Neural crest cell (in vitro differentiated cells): ENCODE measurements at places on chromosomes 6 and 20. TPM values are rescaled to one million over a fixed set of nuclear protein-coding genes. Genes with fewer than 3 reads are reported as not detected.
A peak's percentile ranks its signal among the peaks of the same experiment; 100 is the strongest.

The SSTR4 gene
- total RNA-seq: not detected in 2 replicates

GRCh38 chr6:39218868-39219567 is 10.3 kb downstream of the KCNK5 start:
- H3K4me1 ChIP-seq: peaks cover 60% of the 10 kb centered on the region
- H3K4me3 ChIP-seq: peak overlapping the region; percentile 63
- peak overlapping the region; percentile 83 for H3K27ac ChIP-seq

- H3K27ac ChIP-seq: no peak overlapping the region
- no peaks in the 10 kb centered on the region for H3K36me3 ChIP-seq
- no peak for DNase-seq
These were observed 13.9 kb downstream of the NR2E1 start for GRCh38 chr6:108179741-108180140.

- peaks cover 8% of the 10 kb centered on the region for H3K4me1 ChIP-seq
- no peak overlapping the region for H3K4me3 ChIP-seq
- H3K36me3 ChIP-seq: no peaks in the 10 kb centered on the region
- no peak for DNase-seq
- H3K27ac ChIP-seq: no peak overlapping the region
- H3K27me3 ChIP-seq: peaks cover 32% of the 10 kb centered on the region
These were observed 90.6 kb upstream of the MAP3K7 start for GRCh38 chr6:90677440-90677839.

DNA sequence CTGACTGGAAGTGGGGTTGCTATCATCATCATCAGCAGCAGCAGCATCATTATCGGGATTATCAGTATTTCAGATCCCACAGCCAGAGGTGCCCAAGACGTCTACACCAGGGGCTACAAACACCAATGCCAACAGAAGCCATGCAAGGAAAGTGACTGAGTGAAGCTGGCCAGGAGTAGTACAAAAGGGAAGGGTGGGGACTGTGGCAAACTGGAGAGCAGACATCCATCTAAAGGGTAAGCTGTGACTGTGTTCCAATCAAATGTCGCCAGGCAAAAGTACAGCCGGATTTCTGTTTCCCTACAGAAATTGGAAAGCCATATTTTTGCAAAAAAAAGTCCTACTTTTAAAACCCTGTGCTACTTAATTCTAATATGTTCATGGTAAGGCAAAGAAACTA is 50.0 kb downstream of the PREX1 start:
- H3K4me1 ChIP-seq: peaks cover 41% of the 10 kb centered on the region
- DNase-seq: no peak
- no peak overlapping the region for H3K4me3 ChIP-seq
- H3K36me3 ChIP-seq: peaks cover 20% of the 10 kb centered on the region
- no peaks in the 10 kb centered on the region for H3K27me3 ChIP-seq

DNA sequence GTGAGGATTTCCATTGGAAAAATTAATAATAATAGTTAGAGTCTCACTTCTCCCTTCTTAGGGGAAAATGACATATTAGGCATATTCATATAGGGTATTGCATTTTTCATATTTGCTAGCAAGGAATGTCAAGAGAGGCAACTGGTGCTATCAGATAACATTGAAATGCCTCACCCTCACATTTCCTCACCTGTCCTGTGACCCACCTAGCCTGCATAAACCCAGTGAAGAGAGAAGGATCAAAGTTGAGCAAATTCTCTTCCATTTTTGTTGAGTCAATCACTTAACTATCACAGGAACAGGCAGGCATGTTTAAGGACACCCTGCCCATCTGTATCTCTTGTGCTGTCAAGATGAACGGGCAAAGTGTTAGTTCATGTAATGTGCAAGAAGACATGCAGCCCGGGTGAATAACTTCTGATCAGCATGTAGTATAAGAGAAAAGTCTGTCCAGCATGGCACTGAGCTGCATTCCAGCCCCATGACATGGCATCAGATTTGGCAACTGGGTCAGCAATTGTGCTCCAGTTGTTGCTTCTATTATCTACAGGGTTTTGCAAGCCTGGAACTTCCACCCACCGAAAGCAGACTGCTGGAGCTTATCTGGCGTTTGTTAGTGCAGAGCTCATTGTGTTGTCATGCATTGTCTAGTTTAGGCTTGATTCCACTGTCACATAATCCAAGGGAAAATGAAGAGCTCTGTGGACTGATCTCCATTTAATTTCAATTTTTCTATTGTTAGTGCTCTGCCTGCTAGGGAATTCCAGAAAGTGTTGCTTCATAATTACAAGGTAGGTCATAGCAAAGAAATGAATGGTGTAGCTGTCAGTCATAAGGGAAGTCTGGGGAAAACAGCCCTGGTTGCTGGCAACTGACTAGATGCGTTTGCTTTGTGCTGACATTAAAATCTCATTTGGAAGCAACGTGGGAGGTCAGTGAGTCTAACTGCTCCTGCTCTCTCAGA is 138.4 kb upstream of the TNFAIP3 start:
- H3K36me3 ChIP-seq: no peaks in the 10 kb centered on the region
- H3K27ac ChIP-seq: no peak overlapping the region
- no peak for DNase-seq
- H3K4me3 ChIP-seq: no peak overlapping the region
- H3K4me1 ChIP-seq: peaks cover 5% of the 10 kb centered on the region
- H3K27me3 ChIP-seq: peaks cover 2% of the 10 kb centered on the region

The KIF3B gene
- 44.0 and 45.5 TPM in 2 replicates for total RNA-seq

- H3K36me3 ChIP-seq: peaks cover 7% of the 10 kb centered on the region
These were observed 1003.7 kb downstream of the EPHA7 start for GRCh38 chr6:92415656-92416055.

- peaks cover 30% of the 10 kb centered on the region for H3K4me1 ChIP-seq
- peak overlapping the region; percentile 29 for H3K27ac ChIP-seq
- DNase-seq: no peak
- H3K36me3 ChIP-seq: no peaks in the 10 kb centered on the region
These were observed 489.3 kb upstream of the FLRT3 start for GRCh38 chr20:14826543-14827313.

- peaks cover 3% of the 10 kb centered on the region for H3K27me3 ChIP-seq
- H3K4me3 ChIP-seq: no peak overlapping the region
- H3K4me1 ChIP-seq: peaks cover 12% of the 10 kb centered on the region
- no peaks in the 10 kb centered on the region for H3K36me3 ChIP-seq
- no peak for DNase-seq
These were observed 63.0 kb upstream of the EYA2 start for GRCh38 chr20:46831633-46832011.

The C6orf47 gene
- 23.5 TPM in 2 replicates for total RNA-seq

DNA sequence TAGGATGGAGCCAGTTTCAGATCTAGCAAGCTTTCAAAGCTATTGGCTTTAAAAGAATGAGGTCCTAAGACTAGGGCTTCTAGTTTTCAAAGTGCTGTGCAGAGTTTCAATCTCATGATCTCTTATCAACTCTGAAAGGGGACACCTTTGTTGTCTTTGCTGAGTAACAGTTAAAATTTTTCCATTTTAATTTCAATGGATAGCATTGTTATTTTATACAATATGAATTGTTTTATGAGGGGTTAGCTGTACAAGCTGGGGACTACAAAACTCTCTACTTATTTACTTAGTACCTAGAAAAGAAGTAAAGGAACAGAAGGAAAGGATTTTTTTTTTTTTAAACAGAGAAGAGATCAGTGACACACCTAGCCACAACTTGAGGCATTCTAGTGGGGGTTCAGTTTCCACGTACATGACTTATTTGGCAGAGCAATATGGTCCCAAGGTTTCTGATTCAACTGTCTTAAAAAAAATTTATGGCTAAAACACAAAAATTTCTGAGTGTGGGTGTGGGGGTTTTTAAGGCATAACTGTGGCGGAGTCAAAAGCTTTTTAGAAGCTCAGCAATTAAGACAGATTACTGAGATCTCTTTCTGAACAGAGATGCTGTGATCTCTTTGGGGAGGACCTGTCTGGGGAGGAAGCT is 46.1 kb upstream of the JAG1 start:
- DNase-seq: no peak
- H3K27ac ChIP-seq: no peak overlapping the region

GRCh38 chr6:137867685-137868509 is 838 bp downstream of the TNFAIP3 start:
- DNase-seq: peak; percentile 10
- H3K4me1 ChIP-seq: peaks cover 20% of the 10 kb centered on the region
- H3K36me3 ChIP-seq: peaks cover 5% of the 10 kb centered on the region
- peak overlapping the region; percentile 92 for H3K4me3 ChIP-seq
- H3K27ac ChIP-seq: no peak overlapping the region

- DNase-seq: no peak
- no peak overlapping the region for H3K27ac ChIP-seq
- H3K4me1 ChIP-seq: no peaks in the 10 kb centered on the region
- H3K27me3 ChIP-seq: no peaks in the 10 kb centered on the region
These were observed 859.3 kb upstream of the FLRT3 start for GRCh38 chr20:15196547-15197255.

GRCh38 chr6:131683479-131683878 is 17.7 kb downstream of the OR2A4 start:
- H3K27me3 ChIP-seq: no peaks in the 10 kb centered on the region
- no peaks in the 10 kb centered on the region for H3K36me3 ChIP-seq
- no peak overlapping the region for H3K4me3 ChIP-seq
- no peak for DNase-seq
- H3K4me1 ChIP-seq: peaks cover 2% of the 10 kb centered on the region
- H3K27ac ChIP-seq: no peak overlapping the region

The SYNGAP1 gene
- total RNA-seq: 72.4 and 73.5 TPM in 2 replicates

DNA sequence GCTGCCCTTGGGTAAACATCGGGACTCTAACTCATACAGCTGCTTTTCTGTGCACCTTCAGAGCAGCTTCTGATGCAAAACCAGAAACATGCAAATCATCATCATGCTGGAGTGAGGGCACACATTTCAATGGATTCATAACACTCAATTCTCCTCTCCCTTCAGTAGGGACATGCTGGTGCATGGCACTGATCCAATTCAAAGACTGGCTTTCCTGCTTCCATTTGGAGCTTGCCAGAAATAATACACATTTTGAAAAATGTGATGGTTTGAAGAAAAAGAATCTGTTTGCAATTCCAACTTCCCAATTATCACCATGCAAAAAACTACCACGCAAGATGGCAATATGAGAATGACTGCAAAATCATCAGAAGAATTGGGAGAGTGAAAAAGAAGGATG is 65.2 kb upstream of the PDE10A start:
- no peak overlapping the region for H3K4me3 ChIP-seq
- no peak overlapping the region for H3K27ac ChIP-seq
- no peak for DNase-seq
- no peaks in the 10 kb centered on the region for H3K36me3 ChIP-seq
- peaks cover 4% of the 10 kb centered on the region for H3K4me1 ChIP-seq

DNA sequence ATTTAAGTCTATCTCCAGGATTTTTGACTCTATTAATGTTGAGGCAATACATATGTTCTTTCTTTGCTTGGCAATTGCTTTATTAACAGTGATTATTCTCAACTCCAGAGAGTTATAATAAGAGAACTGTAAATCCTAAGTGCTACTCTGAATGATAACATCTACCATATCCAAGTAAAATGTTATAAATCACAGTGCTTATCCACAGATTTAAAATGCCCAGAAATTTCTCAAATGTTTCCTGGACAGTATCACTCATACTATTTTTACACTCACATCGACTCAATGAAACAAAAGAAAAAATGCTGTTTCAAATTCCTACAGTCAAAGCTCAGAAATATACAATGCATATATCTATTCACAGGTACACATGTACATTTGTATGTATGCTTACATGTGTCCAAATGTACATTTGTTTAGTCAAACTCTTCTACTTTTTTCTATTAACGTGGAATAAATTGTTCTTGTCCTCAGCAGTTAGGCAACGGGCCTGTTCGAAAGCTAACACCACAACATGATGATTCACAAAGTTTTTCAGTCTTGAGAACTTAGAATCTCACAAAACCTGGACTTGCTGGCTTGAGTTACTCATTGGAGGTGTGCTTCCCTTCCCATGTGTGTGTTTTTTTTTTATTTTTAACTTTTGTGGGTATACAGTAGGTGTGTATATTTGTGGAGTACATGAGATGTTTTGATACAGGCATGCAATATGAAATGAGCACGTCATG is 193.0 kb downstream of the GJA10 start:
- DNase-seq: no peak
- no peak overlapping the region for H3K27ac ChIP-seq
- H3K4me3 ChIP-seq: no peak overlapping the region
- H3K27me3 ChIP-seq: no peaks in the 10 kb centered on the region
- peaks cover 3% of the 10 kb centered on the region for H3K36me3 ChIP-seq

DNA sequence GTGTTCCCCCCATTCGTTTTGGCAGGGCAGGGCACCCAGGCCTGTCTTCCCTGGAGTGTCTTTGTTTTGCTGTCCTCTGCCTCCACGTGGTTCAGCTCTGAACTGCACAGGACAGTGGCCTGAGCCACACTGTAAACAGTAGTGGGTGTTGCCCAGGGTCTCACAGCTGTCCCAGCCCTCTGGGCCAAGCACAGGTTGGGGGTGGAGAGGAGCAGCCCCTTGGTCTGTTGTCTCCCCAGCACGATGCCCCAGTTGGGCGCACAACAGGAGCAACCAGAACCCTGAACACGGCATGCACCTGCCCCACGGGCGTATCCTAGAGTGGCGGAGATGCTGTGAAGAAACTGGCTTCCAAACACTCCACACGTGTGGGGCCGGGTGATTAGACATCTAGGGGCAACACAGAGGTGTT is 14.4 kb downstream of the CCDC167 start:
- H3K36me3 ChIP-seq: no peaks in the 10 kb centered on the region
- no peaks in the 10 kb centered on the region for H3K27me3 ChIP-seq
- no peak for DNase-seq
- H3K4me1 ChIP-seq: peaks cover 46% of the 10 kb centered on the region
- H3K27ac ChIP-seq: no peak overlapping the region

The DNMT3B gene
- total RNA-seq: 57.3 and 58.0 TPM in 2 replicates

GRCh38 chr6:25601800-25602673 is 50.0 kb upstream of the SCGN start:
- peak overlapping the region; percentile 27 for H3K27ac ChIP-seq
- no peak for DNase-seq
- H3K4me3 ChIP-seq: no peak overlapping the region
- no peaks in the 10 kb centered on the region for H3K27me3 ChIP-seq
- H3K4me1 ChIP-seq: no peaks in the 10 kb centered on the region

The KCNG1 gene
- 4.5 and 5.8 TPM in 2 replicates for total RNA-seq

DNA sequence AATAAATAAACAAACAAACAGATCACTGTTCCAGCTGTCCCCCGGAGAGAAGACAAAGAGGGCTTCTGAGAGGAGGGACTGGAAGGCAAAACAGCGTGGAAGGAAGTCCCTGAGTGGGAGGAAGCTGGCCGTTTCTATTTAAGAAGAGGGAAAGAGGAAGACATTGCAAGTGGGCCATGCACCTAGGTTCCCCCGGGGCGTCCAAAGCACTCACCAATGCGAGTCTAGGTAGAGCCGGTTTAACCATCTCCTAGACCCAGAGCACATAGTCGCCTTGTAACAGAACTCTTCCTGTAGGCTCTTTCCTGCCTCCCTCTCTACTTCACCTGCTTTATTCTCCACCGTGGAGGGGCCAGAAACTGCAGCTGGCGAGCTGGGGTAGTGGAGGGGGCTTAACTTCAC is 158.4 kb downstream of the ZDHHC14 start:
- H3K36me3 ChIP-seq: peaks cover 4% of the 10 kb centered on the region
- peaks cover 22% of the 10 kb centered on the region for H3K4me1 ChIP-seq
- no peak overlapping the region for H3K4me3 ChIP-seq
- H3K27me3 ChIP-seq: no peaks in the 10 kb centered on the region
- no peak overlapping the region for H3K27ac ChIP-seq

GRCh38 chr6:138410972-138411880 is 7.2 kb downstream of the HEBP2 start:
- no peaks in the 10 kb centered on the region for H3K27me3 ChIP-seq
- H3K4me3 ChIP-seq: no peak overlapping the region
- H3K36me3 ChIP-seq: peaks cover 32% of the 10 kb centered on the region
- H3K4me1 ChIP-seq: peaks cover 8% of the 10 kb centered on the region

The KCNB1 gene
- total RNA-seq: 1.6 and 2.8 TPM in 2 replicates

The ESR1 gene
- total RNA-seq: not detected in 2 replicates

The LPIN3 gene
- total RNA-seq: 1.8 and 3.0 TPM in 2 replicates
